Neuronal stem cell (in vitro differentiated cells): ENCODE measurements at places on chromosomes 12 and 14.

DNA sequence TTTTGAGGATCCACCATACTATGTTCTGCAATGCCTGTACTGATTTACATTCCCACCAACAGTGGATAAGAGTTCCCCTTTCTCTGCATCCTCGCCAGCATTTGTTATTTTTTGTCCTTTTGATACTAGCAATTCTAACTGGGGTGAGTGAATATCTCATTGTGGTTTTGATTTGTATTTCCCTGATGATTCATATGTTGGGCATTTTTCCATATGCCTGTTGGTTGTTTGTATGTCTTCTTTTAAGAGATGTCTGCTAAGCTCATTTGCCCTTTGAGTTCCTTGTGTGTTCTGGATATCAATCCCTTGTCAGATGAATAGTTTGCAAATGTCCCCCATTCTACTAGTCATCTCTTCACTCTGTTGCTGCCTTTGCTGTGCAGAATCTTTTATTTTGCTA lies 49.0 kb upstream of the MSRB3 start:
- DNase-seq: no peak

DNA sequence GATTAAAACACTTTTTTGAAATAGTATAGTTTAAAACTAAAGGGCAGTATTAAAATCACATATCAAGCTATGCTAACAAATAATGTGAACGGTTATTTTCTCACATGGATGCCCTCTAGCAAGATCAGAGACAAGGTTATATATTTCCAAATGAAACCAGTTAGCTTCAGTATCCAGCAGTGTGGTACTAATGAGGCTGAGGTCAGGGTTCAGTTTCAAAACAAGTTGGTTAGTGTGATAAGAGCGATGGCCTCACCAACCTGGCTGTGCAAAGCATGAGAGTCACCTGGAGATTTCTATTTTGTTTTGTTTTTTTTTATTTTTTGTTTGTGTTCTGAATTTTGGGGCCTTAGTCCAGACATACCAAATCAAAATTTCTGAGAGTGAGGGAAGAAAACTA lies 352.2 kb upstream of the KITLG start:
- no peak for DNase-seq

DNA sequence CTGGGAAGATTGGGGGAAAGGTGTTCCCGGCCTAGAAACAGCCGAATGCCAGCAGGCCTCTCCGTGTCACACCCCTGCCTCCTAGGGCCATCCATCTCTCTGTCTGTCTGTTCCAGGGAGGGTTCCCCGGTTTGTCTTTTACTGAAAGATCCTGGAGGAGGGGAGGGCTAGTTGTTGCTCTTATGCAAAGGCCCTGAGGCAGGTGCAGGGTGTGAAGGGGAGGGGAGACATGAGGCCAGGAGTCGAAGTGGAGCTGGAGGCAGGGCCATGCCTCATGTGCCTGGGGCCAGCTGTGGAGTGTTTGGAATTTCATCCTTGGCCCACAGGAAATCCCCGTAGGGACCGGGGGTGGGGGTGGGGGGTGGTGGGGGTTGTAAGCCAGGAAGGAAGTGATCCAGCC lies 8.7 kb upstream of the RCOR1 start:
- DNase-seq: no peak

- DNase-seq: no peak
Measured at GRCh38 chr14:49447540-49448107, 138.6 kb downstream of the RPS29 start.

DNA sequence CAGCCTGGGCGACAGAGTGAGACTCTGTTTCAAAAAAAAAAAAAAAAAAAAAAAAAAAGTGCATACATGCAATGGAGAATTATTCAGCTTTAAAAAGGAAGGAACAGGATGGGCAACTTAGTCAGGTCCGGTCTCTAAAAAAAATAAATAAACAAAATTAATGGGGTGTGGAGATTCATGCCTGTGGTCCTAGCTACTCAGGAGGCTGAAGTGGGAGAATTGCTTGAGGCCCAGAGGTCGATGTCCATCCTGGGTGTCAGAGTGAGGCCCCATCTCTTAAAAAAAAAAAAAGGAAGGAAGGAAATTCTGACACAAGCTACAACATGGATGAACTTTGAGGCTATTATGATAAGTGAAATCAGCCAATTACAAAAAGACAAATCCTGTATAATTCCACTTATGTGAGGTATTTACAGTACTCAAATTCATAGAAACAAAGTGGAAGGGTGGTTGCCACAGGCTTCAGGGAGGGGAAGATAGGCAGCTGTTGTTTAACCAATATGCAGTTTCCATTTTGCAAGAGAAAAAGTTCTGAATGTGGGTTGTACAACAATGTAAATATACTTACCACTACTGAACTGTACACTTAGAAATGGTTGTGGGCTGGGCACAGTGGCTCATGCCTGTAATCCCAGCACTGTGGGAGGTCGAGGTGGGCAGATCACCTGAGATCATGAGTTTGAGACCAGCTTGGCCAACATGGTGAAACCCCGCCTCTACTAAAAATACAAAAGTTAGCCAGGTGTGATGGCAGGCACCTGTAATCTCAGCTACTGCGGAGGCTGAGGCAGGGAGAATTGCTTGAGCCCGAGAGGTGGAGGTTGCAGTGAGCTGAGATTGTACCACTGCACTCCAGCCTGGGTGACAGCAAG lies 12.3 kb upstream of the APOF start:
- DNase-seq: no peak

GRCh38 chr12:56115329-56115728 lies 1.1 kb upstream of the RPL41 start:
- no peak for DNase-seq

GRCh38 chr14:76929927-76930326 lies 98.6 kb downstream of the IRF2BPL start:
- no peak for DNase-seq

DNA sequence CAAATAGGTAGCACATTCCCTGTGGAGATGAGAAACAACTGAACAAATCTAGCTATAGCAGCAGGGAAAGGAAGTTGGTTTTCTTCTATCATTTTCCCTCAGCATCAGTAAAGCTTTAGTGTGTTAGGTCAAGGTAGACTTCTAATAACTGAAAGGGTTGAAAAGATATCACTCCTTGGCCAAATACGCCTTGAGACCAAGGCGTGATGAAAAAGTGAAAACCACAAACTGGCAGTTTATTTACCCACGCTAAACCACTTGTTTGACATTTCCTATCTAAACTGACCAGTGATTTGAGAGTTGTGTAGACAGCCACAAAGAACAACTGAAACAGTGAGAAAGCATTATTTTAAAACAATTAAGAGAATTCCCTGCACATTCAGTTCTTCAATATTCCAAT lies 99.6 kb upstream of the SOX5 start:
- no peak for DNase-seq

DNA sequence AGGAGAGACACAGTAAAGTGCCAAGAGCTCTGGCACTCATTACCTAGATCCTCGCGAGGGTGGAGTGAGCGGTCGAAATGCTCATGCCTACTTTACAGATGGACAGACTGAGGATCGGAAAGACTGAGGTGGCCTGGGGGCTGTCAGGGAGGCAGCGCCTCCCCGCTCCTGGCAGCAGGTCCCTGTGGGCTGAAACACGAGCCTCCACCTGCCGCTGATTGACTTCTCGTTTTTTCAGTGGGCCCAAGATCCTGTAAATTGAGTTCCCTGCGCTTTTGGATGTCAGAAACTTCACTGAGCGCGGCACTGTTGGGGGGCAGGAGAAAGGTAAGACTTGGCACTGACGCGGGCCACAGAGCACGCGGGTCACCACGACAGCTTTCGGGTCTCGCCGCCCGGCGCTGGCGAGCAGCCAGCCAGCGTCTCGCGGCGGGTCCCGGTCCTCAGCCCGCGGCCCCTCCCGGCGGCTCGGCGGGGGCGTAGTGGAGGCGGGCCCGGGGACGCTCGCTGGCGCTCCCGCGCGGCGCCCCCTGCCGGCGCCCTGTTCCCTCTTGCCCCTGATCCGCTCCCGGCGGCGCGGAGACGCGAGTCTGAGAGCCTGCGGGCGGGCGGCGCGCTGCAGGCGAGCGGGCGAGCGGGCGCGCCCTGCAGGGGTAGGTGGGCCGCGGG lies 552 bp upstream of the SCN8A start:
- DNase-seq: peak; percentile 92

- no peak for DNase-seq
Measured at GRCh38 chr12:3832738-3833137, 40.5 kb downstream of the PARP11 start.

DNA sequence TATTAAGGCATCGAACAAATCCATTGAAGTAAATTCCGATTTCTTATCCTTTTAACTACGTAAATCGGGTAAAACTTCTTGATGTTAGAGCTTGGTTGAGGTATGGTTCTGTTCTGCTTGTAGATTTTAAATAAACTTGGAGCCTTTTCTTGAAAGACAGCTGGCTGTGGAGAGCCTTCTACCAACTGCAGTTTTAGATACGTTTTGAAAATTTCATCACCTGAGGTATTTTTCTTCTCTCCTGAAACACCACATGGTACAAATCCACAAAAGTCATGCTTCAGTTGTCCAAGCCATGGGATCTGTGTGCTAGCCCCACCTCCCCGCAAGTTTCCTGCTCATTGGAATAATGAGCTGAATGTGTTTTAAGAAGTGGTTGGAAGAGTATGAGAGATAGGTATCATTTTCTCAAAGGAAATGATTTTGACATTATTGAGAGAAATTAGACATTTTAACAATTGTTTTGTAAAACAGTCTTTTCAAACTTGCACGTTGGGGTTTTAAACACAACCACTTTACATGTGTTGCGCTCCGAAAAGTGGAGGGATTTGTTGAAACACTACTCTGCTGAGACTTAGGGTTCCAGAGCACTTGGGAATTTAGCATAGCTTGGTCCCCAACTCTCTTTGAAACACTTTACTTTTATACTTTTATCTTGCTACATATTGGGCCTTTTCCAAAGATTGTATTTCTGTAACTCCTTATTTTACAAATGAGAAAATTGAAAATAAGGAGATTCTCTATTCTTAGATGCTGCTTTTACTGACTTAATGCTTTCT lies 1.4 kb downstream of the PPM1A start:
- DNase-seq: peak; percentile 9

DNA sequence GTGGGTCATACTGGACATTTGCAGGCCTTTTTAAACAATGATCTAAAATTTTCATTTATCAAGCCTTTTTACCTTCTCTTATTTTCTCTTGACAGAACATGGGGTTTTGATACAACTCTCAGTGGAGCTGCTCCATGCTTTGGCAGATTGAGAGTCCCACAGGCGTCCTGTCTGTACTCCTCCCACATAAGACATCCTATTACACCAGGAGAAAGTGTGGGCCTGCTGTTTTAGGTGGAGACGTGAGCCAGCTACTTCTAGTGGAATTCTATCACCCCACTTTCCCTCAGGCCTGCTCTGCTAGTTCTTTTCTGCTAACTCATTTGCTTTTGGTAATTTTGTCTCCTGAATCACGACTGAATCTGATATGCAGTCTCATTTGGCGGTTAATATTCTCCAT lies 33.5 kb upstream of the NRXN3 start:
- DNase-seq: no peak

- DNase-seq: no peak
Measured at GRCh38 chr12:90085494-90086274, 377.0 kb upstream of the ATP2B1 start.

- DNase-seq: no peak
Measured at GRCh38 chr14:59482541-59483331, 1.5 kb downstream of the L3HYPDH start.

GRCh38 chr14:31059152-31059924 lies 33.2 kb upstream of the STRN3 start:
- DNase-seq: no peak

GRCh38 chr12:108093209-108093608 lies 35.9 kb upstream of the WSCD2 start:
- no peak for DNase-seq

GRCh38 chr14:30385925-30386324 lies 173.0 kb upstream of the G2E3 start:
- no peak for DNase-seq

GRCh38 chr12:43655586-43655985 lies 103.0 kb downstream of the PUS7L start:
- no peak for DNase-seq

DNA sequence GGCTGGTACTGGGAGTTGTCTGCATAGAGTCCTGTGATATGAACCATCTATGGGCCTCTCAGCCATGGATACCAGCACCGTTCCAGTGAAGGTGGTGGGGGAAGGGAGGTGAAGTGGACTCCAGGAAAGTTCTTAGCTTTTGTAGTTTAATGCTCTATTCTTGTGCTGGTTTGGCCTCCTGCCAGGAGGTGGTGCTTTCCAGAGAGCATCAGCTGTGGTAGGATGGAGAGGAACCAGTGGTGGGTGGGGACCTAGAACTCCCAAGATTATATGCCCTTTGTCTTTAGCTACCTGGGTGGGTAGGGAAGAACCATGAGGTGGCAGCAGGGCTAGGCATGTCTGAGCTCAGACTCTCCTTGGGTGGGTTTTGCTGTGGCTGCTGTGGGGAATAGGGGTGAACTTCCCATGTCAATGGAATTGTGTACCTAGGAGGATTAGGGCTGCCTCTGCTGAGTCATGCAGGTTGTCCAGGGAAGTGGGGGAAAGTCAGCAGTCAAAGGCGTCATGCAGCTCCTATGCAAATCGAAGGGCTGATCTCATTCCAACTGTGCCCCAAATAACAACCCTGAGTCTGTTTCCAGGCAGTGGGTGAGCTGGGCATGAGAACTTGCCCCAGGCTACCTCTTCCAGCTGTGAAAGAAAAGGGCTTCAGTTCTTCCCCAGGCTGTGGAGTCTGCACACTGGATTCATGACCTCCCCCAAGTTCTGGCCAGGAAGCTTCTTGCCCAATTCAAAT lies 14.2 kb downstream of the GZMH start:
- no peak for DNase-seq

DNA sequence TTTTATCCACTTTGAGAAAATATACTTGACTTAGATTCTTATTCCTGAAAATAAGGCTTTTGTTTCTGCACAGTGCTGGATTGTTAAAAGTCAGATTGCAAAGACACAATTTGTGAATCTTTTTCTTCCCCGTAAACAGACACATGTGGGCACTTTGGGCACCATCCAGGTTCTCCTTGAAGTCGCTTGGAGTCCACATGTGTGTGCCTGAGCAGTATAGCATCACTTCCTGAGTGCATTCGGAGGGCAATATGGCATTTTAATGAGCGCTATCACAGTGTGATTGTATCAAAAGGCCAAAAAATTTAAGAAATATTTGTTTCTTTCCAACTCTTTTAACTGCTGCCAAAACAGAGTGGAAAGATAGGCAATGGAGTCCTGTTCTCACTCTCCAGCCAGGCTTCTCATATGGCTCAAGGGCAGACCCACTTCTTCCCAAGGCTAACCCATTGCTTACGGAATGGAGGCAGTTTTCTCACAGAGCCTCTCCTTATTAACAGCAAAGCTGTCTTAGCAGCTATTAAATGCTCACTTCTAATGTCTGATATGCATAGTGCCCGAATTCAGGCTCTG lies 397.1 kb downstream of the EGLN3 start:
- no peak for DNase-seq

- no peak for DNase-seq
Measured at GRCh38 chr12:94872971-94873733, 130.3 kb downstream of the NDUFA12 start.

GRCh38 chr12:110912263-110912662 lies 8.1 kb downstream of the MYL2 start:
- no peak for DNase-seq
